H54 (cell line): ENCODE measurements at places on chromosomes 12 and 14.

- DNase-seq, result no peak
These were observed 95.9 kb downstream of the TTC7B start for GRCh38 chr14:90720336-90720735.

DNA sequence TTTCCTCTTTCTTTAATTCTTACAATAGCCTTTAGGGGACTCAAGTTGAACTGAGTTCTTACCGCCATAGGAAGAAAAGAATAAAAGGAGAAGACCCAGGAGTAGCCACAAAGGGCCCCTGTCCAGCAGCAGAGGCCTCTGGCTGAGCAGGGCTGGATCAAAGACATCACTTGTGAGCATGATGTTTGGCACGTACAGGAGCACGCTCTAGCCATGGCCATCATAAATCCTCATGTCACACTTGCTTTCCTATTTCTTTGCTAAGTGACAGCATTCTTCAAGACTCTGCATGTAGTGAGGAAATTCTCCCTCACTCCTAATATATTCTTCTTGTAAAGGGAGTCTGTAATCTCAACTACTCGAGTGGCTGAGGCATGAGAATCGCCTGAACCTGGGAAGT is 15.7 kb downstream of the CLEC4C start:
- no peak for DNase-seq

DNA sequence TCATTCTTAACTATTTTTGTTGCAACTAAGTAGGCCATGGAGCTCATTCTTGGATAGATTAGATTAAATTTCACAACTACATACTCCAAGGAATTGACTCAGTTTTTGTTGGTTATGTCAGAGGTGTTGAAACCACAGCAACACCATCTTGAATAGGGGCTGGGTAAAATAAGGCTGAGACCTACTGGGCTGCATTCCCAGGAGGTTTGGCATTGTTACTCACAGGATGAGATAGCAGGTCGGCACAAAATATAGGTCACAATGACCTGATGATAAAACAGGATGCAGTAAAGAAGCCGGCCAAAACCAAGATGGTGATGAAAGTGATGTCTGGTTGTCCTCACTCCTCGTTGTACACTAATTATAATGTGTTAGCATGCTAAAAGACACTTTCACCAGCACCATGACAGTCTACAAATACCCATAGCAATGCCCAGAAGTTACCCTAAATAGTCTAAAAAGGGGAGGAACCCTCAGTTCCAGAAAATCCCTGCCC is 20.9 kb downstream of the DMAC2L start:
- DNase-seq, result no peak

DNA sequence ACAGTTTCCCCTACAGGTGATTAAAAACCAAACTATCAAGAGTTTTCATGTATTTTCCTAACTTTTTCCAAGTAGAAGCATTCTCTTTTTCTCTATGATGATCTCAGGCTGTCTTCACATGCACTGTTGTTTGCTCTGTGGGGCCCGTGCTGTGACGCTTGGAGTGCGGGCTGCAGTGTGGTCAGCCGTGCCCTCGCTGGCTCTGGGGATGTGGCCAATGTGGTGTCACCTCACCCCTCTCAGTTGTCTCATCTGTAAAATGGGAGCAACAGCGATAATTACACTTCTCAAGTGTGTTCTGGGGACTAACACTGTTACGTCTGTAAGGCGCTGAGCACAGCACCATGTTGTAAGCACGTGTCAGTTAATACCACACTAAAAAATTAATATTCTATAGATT is 28.6 kb downstream of the DDX51 start:
- no peak for DNase-seq

GRCh38 chr12:64745259-64745807 is 13.9 kb downstream of the GNS start:
- no peak for DNase-seq
